EH (cell line): ENCODE measurements at places on chromosomes 6 and 20.
A peak's percentile ranks its signal among the peaks of the same experiment; 100 is the strongest.

- DNase-seq, result no peak
Observed at GRCh38 chr20:53517146-53517545, 76.5 kb downstream of the ZNF217 start.

DNA sequence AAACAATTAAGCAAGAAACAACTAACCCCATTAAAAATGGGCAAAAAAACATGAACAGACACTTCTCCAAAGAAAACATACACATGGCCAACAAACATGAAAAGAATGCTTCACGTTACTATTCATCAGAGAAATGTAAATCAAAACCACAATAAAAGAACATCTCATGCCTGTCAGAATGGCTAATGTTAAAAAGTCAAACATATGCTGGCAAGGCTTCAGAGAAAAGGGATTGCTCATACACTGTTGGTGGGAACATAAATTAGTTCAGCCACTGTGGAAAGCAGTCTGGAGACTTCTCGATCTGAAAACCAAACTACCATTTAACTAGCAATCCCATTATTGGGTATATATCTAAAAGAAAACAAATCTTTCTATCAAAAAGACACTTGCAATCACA lies 217.5 kb downstream of the TINAG start:
- peak; percentile 45 for DNase-seq

- DNase-seq, result peak; percentile 80
Observed at GRCh38 chr20:1933465-1933870, 38.3 kb downstream of the SIRPA start.

DNA sequence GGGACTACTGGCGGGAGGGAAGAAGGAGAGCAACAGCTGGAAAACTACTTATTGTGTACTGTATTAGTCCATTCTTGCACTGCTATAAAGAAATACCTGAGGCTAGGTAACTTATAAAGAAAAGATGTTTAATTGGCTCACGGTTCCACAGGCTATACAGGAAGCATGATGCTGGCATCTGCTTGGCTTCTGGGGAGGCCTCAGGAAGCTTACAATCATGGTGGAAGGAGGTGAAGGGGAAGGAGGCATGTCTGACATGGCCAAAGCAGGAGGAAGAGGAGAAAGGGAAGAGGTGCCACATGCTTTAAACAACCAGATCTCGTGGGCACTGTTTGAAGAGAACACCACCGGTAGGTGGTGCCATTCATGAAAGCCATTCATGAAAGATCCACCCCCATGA lies 67.3 kb downstream of the GMDS start:
- no peak for DNase-seq

- DNase-seq, result no peak
Observed at GRCh38 chr6:111767752-111768430, 105.4 kb downstream of the FYN start.

DNA sequence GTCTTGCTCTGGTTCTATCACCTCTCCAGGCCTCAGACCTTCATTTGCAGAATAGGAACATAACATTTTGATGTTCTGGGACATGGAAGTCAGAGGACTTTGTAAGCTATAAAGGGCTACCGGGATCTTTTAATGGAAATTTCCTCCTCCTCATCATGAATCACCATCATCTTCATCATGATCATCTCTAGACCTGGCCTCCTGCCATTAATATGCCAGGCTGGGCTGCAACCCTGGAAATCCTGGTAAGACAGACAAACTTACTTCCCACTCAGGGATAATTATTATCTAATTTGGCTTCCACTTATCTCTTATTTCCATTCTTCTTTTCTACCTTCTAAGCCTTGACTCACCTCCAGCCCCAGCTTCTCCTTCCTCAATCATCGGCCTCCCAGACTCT lies 41.0 kb upstream of the MRPS18A start:
- DNase-seq, result no peak

DNA sequence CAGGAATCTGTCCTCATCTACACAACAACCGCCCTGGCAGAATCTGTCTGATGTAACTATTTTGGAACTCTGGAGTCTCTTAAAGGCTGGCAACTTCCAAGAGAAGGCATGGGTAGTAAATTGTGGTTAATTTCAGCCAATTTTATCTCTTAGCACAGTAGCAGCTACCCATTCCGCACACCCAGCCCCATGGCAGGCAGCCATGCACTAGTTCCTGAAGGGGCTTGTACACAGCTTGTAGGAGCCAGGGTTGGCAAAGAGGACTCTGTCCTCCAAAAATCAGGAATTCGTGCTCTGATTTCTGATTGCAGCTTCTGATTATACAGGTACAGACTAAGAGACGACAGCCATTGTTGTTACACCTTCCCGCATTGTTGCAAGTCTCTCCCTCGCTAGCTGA lies 155.9 kb downstream of the RNF144B start:
- no peak for DNase-seq

- DNase-seq, result no peak
Observed at GRCh38 chr6:3370361-3371221, 86.3 kb downstream of the SLC22A23 start.

DNA sequence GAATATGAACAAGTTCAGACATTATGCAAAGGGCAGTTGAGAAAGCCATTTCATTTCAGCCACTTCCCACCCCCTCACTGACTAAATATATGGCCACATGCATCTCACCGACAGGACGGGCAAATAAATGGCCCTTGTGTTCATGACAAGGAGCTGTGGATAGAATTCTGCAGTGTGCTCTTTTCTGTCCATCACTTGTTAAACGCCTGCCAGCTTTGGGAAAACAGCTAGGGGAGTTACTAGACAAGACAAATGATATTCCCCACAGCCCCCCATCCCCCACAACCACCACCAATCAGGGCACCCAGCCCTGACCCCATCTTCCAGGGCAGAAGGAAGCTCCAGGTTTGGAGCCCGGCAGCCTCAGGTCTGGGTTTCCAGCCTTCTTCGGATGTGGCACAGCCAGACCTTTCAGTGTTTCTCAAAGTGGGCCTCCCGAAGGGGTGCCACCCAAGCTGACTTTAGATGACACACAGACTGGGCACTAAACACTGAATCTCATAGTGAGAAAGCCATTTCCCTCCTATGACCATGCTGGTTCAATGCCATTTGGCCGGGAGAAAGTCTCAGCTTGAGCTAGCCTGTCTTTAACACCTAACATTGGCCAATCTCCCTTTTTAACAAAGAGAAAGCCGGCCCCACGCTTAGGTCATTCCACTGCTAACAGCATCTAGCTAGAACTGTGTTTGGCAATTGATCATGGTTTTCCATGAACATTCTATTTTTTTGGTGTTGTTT lies 4.0 kb upstream of the RIPOR3 start:
- no peak for DNase-seq

- DNase-seq, result peak; percentile 73
Observed at GRCh38 chr6:105711216-105711615, 308.3 kb upstream of the PREP start.

DNA sequence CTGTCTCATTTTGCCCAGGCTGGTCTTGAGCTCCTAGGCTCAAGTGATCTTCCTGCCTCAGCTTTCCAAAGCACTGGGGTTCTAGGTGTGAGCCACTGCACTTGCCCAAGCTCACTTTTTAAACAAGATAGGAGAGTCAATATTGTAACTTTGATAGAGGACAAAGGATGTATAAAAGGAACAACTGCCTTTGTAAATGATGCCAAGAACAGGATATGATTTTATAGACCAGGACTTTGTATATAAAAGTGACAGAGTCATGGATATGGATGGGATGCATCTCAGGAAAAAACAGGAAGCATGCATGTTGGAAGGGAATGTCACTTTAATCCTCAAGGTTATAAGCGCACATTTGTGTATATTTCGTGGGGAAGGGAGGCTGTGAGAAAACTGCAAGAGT lies 338.4 kb downstream of the PRL start:
- no peak for DNase-seq

DNA sequence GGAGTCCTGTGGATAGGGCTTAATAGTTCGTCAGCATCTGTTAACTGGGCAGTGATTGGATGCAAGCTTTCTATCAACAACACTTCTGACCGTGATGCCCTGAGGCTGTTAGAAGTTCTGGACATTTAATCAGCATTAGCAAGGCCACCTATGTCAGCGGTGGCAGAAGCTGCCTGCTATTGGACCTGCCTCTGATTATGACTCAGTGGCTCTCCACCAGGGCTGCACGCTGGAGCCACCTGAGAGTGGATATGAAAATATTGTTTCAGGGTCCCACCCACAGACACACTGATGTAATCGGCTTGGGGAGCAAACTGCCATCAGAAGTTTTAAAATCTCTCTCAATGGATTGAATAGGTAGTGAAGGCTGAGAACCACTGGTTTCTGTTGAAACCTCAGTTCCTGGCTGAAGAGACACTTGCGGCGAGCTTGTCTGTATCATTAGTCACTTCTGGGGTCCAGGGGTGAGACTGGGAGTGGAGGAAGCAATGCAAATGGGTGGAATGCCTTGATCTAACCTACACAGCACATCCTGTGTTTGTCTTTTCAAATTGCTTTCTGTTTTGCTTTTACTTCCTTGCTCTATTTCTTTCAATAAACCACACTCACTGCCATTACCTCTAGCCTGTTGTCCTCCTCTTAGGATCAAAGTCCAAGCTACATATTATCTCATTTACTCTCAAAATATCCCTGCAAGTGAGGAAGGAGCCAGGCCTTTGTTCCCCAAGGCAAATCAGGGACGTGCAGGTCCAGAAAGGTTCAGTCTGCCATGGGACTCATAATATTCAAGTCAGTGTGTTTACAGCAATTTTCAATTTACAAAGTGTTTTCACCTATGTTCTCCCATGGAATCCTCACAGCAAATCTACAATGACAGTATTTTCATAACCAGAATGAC lies 4.2 kb downstream of the CLIC5 start:
- no peak for DNase-seq

DNA sequence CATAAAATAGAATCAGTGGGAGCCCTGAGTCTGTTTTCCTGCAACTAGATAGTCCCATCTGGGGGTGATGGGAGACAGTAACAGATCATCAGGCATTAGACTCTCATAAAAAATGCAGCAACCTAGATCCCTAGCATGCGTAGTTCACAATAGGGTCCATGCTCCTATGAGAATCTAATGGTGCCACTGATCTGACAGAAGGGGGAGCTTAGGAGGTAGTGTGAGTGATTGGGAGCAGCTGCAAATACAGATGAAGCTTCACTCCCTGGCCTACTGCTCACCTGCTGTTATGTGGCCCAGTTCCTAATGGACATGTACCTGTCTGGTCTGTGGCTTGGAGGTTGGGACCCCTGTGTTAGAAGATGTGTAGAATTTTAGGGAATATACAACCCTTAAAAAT lies 904.5 kb upstream of the EPHA7 start:
- DNase-seq, result no peak

GRCh38 chr20:8128291-8129060 lies 3.6 kb upstream of the PLCB1 start:
- no peak for DNase-seq

GRCh38 chr6:170473301-170473717 lies 79.8 kb downstream of the PSMB1 start:
- no peak for DNase-seq

GRCh38 chr20:19251958-19252357 lies 39.5 kb downstream of the SLC24A3 start:
- no peak for DNase-seq

GRCh38 chr6:120873125-120873865 lies 461.0 kb downstream of the TBC1D32 start:
- no peak for DNase-seq

GRCh38 chr6:7025861-7026260 lies 81.9 kb upstream of the RREB1 start:
- no peak for DNase-seq

- peak; percentile 31 for DNase-seq
Observed at GRCh38 chr6:157461000-157461915, 80.3 kb downstream of the ZDHHC14 start.

DNA sequence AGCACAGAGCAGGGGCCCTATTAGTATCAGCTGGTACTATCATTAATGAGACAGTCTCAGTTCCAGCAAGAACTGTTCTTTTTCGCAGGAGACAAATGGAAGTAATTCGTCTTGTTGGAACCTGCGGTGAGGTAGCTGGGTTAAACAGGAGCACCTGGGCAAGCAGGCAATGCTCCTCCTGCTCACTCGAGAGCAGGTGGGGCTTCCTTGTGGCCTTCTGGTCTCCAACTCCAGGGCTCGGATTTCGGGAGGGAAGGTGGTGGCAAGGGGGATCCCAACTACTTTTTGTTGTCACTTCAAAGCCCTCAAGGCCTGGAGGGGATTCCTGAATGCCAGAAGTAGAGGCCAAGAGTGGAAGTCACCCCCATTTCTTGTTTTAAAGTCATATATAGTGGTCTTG lies 1.3 kb upstream of the SPEF1 start:
- no peak for DNase-seq

DNA sequence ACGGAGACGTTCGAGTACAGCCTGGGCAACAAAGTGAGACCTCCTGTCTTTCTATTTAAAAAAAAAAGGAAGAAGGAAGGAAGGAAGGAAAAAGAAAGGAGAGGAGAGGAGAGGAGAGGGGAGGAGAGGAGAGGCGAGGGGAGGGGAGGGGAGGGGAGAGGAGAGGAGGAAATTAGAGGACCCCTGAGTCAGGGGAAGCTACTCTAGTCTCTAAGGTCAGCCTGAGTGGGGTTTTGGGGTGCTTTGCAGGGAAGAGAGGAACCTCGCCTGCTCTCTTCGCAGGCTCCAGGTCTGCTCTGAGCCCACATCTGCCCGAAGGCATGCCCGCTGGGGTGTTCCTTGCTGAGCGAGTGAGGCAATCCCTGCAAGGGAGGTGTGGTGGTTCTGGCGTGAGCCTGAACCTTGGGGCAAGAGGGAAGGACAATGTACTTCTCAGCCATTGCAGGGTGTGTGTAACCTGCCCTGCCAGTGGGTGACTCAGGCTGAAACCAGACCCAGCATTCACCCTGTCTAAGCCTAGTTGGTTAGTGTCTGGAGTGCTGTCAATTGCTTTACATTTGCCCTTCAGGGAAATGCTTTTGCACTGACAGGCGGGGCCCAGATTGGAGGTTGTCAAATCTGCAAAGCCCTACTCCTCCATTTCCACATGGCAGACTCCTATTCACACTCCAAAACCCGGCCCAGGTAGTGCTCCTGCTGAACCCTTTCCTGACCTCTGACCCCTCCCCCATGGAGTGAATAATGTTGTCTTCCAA lies 15.3 kb upstream of the MMP9 start:
- peak; percentile 45 for DNase-seq

DNA sequence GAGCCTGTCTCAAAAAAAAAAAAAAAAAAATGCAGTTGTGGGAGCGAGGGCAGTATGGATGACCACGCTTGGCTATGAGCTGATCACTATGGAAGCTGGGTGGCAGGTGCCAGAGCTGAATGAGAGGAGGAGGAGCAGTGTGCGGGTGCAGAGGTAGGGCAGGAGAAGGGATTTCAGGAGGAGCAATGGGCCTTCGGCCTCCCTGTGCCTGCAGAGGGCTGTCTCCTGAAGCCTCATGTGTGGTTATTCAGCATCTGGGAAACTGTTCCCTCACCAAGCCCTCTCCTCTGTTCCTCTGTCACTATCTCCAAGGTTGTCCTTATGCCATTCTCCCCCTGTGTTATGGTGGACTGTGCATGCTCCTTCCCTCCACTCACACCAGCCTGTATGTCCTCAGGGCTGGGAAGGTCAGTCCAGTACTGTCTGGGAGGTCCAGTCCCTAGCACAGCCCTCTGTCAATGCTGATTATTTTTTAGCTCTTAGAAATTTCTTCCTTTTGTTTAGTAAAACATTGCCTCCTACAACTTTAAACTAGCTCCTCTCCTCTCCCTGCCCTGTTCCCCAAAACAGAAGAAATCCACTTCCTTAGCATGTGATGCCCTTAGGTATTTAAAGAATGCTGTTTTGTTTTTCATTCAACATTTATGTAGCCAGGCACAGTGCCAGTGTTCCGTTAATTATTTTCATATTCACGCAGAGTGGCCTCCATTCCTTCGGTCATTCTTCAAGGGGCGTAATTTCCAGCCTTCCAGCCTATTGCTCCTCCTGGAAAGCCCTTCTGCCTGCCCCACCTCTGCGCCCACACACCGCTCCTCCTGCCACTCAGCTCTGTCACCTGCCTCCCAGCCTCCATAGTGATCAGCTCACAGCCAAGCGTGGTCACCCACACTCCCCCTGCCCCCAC lies 48.9 kb downstream of the CNBD2 start:
- DNase-seq, result peak; percentile 92

GRCh38 chr6:14202947-14203346 lies 85.4 kb downstream of the CD83 start:
- no peak for DNase-seq
